ENCODE measurements at places on chromosomes 12 and 14.

DNA sequence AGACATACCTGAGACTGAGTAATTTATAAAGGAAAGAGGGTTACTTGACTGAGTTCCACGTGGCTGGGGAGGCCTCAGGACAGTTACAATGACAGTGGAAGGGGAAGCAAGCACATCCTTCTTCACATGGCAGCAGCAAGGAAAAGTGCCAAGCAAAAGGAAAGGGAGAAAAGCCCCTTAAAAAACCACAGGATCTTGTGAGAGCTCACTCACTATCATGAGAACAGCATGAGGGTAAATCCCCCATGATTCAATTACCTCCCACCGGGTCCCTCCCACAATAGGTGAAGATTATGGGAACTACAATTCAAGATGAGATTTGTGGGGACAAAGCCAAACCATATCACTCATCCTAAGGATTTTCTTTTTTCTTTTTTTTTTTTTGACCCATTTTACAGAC is 177.8 kb upstream of the EEA1 start:
- no peak for DNase-seq

DNA sequence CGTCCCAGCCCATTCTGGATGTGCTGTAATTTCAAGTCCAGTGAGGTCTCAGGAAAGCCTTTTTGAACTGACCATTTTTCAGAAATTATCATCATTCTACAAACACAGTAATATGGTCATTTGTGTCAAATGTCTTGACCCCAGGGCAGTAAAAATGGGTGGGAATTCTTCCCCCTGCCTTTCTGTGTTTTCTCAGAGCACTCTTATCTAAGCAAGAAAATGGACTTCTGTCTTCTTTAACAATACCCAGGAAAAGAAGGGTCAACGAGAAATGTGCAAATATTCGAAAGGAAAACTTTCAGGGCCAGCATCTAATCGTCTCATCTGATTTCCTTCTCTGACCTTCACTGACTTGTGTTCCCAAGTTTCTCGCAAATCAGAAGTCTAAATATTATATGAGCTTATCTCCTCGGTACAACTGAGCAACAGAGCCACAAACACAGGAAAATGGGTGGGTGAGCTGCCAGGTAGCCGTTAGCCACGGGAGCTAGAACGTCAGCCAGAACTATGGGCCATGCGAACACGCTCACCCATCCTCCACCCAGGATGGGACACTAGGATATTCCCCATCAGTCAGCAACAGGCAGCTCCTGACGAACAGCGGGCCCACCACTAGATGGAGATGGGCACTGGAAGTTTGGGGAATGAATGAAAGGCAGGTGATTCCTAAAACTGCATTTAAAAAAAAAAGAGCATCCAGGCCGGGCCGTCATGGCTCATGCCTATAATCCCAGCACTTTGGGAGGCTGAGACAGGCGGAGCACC is 57.1 kb downstream of the VWF start:
- peak; percentile 86 for DNase-seq

- DNase-seq, result no peak
Observed at GRCh38 chr12:112938751-112939150, 477 bp downstream of the OAS3 start.

GRCh38 chr12:122738571-122738970 is 7.9 kb upstream of the HCAR1 start:
- no peak for DNase-seq

GRCh38 chr12:124913474-124914391 is 717 bp downstream of the UBC start:
- DNase-seq, result peak; percentile 85

DNA sequence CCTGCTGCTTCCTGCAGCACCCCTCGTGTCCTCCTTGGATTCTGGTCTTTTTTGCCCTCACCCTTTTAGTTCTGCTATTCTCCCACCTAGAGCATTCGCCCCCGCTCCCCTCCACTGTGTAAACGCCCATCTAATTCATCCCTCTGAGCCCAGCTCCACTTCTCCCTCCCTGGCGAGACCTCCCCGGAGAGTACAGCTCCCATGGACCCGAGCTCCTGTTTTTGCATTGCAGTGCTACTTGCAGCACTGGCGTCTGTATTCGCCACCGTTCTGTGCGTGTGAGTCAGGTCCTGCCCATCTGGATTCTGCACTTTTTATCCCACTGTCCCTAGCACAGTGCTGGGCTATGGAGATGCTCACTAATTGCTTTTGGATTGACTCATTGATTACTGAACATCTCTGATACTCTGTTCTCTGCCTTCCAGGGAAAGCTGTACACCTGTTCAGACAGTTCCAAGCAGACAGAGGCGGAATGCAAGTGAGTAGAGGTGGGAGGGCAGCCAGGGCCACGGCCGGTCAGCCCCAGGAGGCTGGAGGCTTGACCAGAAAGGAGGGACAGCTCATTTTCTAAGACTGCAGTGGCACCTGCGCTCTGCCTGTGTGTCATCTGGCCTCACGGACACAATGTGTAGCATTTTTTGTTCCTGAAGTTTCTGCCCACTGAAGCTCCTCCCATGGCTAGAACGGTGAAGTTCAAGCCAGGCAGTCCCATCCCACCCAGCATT is 188.4 kb upstream of the FKBP4 start:
- DNase-seq, result no peak

- no peak for DNase-seq
Observed at GRCh38 chr14:32028599-32028998, 48.5 kb upstream of the ARHGAP5 start.

GRCh38 chr12:66061557-66062289 is 68.8 kb downstream of the LLPH start:
- peak; percentile 36 for DNase-seq

GRCh38 chr12:123131291-123131832 is 19.5 kb downstream of the PITPNM2 start:
- DNase-seq, result no peak

- no peak for DNase-seq
Observed at GRCh38 chr12:115657081-115658013, 620.1 kb downstream of the MED13L start.

- DNase-seq, result no peak
Observed at GRCh38 chr12:39959031-39959430, 146.8 kb downstream of the SLC2A13 start.

DNA sequence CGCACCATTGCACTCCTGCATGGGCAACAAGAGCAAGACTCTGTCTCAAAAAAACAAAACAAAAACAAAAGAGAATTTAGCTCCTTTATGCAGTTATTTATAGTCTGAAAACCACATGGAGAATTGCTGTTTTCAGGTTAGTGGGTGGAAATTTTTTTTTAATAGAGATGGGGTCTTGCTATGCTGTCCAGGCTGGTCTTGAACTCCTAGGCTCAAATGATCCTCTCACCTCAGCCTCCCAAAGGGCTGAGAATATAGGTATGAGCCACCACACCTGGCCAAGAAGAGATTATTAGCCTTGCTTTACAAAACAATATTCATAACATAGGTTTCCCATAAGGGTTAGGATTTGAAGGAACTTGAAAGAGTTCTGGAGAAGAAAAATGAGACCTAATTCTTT is 12.1 kb upstream of the SRP54 start:
- no peak for DNase-seq

DNA sequence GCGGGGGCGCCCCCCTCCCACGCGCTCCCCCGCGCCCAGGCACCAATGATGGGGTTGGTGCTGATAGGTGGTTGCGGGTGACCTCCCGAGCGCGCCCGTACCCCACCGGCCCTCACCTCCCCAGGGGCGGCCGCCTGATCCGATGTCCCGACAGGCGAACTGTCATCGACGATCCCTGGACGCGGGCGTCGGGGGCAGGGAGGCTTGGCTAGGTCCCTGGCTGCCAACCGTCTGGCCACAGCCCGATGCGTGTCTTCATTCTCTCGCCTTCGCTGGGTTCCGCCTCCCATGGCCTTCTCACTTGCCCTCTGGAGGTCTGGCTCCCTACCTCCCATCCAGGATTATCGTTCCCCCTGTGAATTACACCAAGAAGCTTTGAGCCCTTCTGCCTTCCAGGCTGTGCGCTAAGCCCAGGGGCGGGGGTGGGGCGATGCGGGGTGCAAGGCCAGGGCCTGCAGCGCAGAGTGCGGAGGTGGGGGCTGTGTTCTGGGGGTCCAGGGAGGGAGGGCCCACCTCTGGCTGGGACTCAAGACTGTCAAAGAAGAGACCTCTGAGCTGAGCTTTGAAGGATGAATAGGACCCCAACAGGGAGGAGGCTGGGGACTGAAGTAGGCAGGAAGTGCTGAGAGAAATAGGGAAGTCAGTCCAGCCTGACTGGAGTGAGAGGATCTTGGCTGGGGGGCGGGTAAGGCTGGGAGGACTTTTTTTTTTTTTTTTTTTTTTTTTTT is 7.7 kb upstream of the RACGAP1 start:
- DNase-seq, result peak; percentile 70

- DNase-seq, result no peak
Observed at GRCh38 chr14:77470224-77470870, 12.5 kb downstream of the AHSA1 start.

Measured in H9 (cell line).